ENCODE measurements at places on chromosomes 7 and 10.

- no peak for DNase-seq
Measured at GRCh38 chr7:143953421-143953820, 1.2 kb upstream of the OR2F1 start.

DNA sequence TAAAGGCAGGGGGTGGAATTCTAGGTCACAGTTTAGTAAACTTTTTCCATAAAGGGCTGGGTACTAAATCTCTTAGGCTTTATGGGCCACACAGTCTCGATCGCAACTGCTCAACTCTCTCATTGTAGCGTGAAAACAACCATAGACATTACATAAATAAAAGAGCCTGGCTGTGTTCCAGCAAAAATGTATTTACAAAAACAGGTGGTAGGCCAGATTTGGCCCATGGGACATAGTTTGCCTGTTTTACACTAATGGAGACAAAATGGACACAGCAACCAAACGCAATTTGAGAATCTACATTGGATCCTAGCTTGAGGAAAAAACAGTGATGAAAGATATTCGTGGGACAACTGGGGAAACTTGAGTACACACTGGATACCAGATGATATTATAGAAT, 23.2 kb upstream of the MALSU1 start:
- DNase-seq = no peak

GRCh38 chr7:94888551-94888950, 18.8 kb upstream of the PPP1R9A start:
- no peak for DNase-seq

DNA sequence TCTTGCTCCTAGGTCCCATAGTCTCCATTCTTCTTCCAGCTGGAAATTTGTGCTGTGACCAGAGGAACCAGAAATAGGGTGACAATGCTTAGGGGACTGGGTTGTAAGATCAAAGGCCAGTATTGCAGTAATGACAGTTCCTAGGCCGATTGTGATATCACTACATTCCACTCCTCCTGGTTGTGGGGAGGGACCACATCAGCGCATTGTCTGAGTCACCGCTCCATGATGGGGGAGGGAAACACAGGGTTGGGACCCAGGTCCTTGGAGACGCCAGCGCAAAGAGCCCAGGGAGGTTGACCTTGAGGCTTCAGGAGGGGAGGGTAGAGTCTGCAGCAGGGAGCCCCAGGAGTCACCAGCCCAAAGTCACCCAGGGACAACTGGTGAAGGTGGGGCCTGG, 20.8 kb upstream of the GGCT start:
- DNase-seq = no peak

DNA sequence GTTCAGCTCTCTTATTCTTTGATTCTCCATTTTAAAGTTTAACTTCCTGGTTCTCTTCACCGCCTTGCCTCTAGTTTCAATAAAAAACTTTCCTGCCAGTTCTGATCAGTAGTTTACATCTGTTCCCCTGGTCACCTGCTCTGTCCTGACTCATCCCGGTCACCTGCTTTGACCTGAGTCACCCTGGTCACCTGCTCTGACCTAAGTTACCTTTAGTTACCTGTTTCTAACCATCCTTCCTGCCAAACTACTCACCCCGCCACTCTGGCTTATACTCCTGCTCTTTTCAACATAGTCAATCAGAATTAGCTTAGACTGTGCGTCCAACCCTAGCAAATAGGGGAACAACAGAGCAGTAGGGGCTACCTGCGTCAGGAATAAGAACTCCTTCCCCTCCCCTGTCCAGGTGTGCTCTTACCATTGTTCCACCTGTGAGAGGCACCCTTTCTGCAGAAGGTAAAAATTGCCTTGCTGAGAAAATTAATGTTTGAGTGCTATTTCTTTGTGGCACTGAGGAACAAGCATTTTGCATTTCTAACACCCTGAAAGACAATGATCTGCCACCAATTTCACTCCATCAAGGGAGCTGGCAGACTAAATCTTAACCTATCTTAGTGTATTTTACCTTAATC, 263.6 kb downstream of the DOCK4 start:
- no peak for DNase-seq

GRCh38 chr7:43396187-43396740, 186.6 kb upstream of the STK17A start:
- DNase-seq = no peak

- no peak for DNase-seq
Measured at GRCh38 chr7:35430547-35431153, 176.8 kb upstream of the TBX20 start.

DNA sequence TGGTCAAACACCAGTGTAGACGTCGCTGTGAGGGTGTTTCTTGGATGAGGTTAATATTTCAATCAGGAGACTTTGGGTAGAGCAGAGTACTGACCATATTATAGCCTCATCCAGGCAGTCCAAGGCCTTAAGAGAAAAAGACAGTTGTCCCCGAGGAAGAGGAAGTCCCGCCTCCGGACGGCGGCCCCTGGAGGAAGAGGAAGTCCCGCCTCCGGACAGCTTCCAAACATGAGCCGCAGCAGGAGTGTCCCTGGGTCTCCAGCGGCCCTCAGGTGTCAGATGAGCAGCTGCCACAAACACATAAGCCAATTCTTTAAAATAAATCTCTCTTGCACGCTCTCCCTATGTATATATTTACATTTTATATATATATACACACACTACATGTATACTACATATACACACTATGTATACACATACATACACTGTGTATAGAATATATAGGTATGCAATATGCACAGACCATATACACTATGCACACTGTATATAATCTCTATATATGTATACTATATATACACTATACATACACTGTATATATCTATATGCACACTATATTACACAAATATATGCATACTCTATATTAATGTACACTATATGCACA, 37.5 kb downstream of the PWWP2B start:
- DNase-seq = no peak

DNA sequence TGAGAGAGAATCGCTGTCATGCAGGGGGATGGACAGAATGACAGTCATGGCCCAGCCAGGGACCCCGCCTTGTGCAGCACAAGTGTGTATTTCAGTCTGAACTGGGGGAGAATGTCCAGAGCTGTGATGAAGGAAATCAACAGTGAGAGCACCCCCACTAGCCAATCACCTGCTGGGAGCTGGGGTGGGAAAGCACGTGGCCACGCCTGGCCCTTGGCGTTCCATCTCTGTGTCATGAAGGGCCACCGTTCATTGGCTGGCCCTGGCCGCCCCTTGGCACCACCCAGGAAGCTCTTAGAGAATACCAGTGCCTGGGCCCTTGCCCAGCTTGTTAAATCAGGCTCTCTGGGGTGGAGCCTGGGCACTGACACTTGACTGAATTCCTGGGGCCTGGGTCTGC, 22.8 kb downstream of the GRID1 start:
- no peak for DNase-seq

GRCh38 chr10:32295027-32295426, 51.9 kb downstream of the EPC1 start:
- no peak for DNase-seq

DNA sequence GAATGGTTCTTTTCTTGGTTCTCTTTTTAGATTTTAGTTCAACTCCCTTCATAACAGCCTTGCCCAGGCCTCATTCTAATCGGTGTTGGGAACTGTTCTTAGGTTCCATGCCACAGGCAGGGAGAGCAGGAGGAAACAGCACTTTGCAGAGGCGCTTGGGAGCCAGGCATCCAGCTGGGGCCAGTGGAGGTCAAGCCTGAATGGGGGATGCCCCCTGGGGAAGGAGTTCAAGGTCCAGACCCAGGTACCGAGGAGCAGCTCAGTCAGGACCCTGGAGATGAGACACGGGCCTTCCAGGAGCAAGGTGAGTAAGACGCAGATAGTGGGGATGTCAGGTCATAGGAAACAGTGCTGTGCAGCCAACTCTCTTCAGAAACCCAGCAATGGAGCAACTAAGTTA, 4.5 kb downstream of the ZSCAN25 start:
- no peak for DNase-seq

DNA sequence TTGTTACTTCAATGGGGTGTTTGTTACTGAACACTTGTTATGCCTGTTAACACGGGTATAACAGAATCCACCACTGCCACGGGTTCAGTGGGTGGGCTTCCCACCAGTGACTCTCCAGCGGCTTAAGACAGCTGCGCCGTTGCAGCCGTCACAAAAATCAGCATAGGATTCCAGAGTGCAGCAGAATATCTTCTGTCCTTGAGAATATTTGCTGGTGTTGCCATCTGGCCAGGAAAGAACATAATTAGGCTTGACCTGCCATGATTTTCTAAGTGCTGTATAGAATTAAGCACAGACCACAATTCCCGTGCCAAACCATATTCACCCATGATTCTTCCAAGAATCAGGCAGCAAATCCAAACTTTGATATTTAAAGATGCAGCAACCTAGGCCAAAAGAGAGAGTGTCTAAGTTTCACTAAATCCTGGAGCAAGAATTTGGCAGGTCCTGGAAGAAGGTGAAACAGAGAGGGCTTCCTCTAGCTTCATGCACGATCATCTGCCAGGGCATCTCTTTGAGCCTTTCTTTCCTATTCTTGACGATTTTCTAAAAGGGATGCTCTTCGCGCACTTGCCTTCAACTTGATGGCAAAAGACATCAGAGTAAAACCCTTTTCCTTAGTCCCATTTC, 95.0 kb downstream of the FRMD4A start:
- no peak for DNase-seq

DNA sequence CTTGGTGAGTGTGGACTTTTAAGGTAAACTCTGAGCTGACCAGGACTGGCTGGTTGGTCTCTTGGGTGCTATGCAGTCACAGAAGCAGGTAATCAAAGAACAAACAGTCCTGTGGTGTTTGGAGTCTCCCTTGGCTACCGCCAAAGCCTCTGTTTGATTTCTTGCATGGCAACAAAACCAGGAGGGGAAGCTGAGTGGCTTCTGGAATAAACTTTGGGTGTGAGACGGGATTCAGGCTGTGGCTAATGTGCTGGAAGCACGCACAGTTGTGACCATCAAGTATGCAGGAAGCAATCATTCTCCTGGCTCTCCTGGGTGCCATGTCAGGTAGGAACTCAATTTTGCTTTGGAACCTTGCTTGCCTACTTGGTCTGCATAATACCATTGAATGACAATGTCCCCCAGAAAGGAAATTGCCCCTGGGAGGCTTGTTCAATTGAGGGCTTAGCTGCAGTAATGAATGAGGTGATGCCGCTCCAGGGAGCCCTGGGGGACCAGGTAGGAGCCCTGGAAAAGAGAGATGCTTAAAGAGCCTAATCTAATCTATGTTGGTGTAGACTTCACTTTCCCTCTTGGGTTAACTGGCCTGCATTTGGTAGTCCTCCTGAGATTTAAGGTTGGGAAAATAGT, at the start of gene CDHR3:
CDHR3 (plus strand) TSS at position 227 of the 630 bp plus-strand sequence; CDS start at position 282, 55 bp downstream.
- DNase-seq = no peak

DNA sequence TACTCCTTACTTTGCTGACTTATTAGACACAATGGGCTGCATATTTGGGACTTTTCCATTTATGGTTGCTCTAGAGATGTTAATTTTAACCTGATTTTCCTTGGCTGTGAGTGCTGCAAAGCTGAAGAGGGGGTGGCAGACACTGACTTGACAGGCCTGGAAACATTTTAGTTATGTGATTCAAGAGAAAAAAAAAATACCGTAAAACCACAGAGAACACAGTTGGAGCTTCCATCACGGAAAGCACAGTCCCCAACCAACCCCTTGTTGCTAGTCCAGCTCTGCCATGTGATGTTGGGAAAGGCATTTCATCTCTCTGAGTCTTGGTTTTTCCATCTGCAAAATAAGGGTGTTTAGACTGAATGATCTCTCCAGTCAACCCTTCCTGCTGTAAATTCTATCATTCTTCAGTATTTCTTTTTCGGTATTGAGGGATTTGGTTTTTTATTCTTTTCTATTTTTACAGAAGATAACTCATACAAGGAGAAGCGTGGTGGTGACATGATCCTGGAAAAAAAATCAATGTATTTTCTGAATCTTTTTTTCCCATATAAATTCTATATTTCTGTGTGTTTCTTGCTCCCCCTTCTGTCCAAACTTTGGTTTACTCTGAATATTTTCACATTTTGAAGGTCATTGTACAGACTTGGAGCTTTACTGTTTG, 246.1 kb downstream of the REEP3 start:
- DNase-seq = no peak

DNA sequence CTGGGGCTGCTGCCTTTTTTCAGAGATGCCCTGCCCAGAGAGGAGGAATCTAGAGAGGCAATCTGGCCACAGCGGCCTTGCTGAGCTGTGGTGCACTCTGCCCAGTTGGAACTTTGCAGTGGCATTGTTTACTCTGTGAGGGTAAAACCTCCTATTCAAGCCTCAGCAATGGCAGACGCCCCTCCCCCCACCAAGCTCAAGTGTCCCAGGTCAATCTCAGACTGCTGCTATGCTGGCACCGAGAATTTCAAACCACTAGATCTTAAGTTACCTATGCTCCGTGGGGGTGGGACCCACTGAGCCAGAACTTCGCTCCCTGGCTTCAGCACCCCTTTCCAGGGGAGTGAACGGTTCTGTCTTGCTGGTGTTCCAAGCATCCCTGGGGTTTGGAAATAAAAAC, 77.2 kb downstream of the EXOC4 start:
- no peak for DNase-seq

GRCh38 chr10:60710041-60710440, 68.2 kb upstream of the CDK1 start:
- DNase-seq = no peak

- DNase-seq = no peak
Measured at GRCh38 chr7:139548302-139549028, 25.0 kb downstream of the CLEC2L start.

- DNase-seq = no peak
Measured at GRCh38 chr7:44595934-44596635, 10.3 kb upstream of the OGDH start.

GRCh38 chr7:98733036-98733435, 116.0 kb downstream of the NPTX2 start:
- DNase-seq = no peak

- no peak for DNase-seq
Measured at GRCh38 chr7:36019538-36019937, 133.5 kb upstream of the EEPD1 start.

GRCh38 chr7:142313528-142313927, 55.7 kb upstream of the PRSS58 start:
- DNase-seq = no peak

GRCh38 chr10:95221124-95221523, 27.1 kb downstream of the ACSM6 start:
- no peak for DNase-seq

- no peak for DNase-seq
Measured at GRCh38 chr7:103988468-103989199, 824 bp downstream of the RELN start.

Measured in NCI-H1417 treated with DMSO at 0.1 percent for 48 hours (cell line).